ENCODE measurements at places on chromosomes 13 and 19.

DNA sequence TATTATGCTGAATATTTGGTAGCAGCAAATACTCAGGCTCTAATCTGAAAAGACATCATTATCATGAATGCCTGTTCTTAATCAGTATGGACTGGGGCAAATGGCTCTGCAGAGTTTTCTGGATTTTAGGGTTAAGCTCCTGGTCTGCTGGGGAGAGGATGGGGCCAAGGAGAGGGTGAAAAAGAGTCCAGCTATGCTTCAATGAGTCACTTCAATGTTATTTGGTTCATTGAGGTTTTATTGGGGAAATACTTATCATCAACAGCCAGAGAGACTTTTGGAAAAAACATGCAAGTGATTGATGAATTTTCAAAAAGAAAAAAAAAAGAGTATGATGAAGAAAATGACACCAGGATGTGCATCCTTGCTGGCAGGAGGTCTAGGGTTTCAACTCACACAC, 278.3 kb downstream of the UQCRFS1 start:
- no peak for DNase-seq

DNA sequence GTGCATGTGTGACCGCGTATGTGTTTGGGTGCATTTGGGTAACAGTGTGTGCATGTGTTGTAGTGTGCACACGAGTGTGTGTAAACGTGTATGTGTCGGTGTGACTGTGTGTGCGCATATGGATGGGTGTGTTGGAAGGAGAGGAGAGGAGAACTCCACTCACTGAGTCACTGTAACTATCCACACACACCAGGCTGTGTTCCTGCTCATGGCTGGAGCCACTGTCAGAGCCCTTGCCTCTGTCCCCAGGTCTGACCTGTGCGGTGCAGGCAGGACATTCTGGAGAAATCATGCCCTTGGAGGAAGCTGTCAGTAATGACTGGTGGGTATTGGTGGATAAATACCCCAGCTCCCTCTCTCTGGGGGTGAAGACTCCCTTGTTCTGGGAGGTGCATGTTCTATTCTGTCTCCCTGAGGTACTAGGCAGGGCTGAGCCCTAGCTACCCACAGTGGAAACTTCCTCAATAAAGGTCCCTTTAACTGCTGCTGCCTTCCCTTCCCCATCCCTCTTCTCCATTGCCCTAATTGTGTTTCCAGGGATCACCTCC, 48.4 kb downstream of the CYP4F22 start:
- DNase-seq, result no peak

- no peak for DNase-seq
Observed at GRCh38 chr19:55546822-55547614, 1.7 kb upstream of the SBK3 start.

- no peak for DNase-seq
Observed at GRCh38 chr19:43337737-43338136, 15.7 kb upstream of the CD177 start.

DNA sequence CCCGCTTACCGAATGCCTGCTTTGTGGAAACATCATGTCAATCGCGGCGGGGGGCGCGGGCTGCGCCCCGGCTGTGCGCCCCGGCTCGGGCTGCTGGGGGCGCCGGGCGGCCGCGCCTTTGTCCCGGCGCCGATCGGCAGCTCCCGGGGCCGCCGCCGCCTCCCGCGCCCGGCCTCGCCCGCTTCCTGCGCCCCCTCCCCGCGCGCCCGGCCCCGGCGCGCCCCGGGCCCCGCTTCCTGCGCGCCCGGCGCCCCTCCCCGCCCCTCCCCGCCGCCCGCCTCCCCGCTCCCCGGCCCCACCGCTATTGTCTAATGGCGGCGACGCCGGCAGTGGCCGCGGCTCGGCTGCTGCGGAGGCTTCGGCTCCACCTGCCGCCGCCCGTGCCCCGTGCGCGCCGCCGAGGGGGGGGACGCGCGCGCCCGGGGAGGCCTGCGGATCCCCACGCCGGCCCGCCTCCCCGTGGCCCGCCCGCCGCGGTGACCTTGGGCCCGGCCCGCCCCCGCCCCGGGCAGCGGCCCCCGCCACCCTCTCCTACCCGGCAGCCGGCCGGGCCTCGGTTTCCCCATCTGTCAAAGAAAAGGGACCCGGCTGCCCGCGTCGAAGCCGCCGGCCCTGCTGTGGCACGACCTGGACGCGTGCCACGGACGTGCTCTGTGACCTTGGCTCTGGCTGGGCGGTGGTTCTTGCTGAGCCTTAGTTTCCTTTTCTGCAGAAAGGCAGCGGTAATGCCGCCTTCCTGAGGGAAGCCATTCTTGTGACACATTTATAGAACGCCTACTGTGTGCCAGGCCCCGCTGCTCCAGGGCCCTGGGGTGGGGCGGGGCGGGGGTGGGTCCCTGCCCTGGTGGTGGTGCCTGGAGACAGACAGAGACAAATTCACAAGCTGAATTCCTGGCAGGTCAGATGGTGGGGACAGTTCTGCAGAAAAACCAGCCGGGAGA, at the start of gene TLE5:
TLE5 (minus strand) TSS at position 331 of the 941 bp plus-strand sequence; CDS start at position 36, 295 bp downstream.
- peak; percentile 56 for DNase-seq

- no peak for DNase-seq
Observed at GRCh38 chr13:34862311-34862710, 79.8 kb upstream of the NBEA start.

DNA sequence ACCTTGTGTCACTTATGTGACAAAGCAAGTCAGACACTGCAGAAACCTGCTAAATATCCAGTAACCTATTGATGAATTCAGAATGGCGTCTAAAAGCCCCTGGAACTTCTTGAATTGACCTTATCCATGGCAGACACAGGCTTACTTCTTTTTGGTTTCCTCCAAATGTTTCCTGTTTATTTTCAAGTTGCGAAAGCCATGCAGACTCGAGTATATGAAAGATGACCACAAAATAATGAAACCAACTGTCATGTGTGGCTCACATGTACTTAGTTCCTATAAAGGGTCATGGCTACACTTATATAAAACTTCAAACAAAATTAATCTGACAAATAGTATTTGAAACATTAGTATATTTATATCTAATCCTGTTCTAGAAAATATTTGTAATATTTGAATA, 113.1 kb upstream of the FNDC3A start:
- DNase-seq, result no peak

- DNase-seq, result no peak
Observed at GRCh38 chr19:9498183-9498902, at the start of gene ZNF560. ZNF560 (minus strand) TSS chr19:9498616; CDS start chr19:9475313, 23,303 bp downstream.

GRCh38 chr13:109665781-109666249, 120.6 kb downstream of the IRS2 start:
- DNase-seq, result no peak

- DNase-seq, result no peak
Observed at GRCh38 chr19:16751701-16752100, 32.1 kb downstream of the NWD1 start.

DNA sequence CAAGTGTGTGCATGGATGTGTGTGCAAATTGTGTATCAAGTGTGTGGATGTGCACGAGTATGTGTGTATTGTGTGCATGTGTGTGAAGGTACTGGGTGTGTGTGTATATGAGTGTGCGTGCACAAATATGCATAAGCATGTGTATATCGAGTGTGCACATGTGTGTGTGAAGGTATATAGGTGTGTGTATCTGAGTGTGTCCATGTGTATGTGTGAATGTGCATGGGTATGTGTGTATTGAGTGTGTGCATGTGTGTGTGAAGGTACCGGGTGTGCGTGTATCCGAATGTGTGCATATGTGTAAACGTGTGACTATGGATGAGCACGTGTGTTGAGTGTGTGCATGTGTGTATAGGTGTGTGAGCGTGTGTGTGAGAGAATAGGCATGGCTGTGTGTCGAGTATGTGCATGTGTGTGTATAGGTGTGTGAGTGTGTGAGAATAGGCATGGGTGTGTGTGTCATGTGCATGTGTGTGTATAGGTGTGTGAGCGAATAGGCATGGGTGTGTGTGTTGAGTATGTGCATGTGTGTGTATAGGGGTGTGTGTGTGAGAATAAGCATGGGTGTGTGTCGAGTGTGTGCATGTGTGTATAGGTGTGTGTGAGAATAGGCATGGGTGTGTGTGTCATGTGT, 12.8 kb downstream of the EVI5L start:
- DNase-seq, result no peak

DNA sequence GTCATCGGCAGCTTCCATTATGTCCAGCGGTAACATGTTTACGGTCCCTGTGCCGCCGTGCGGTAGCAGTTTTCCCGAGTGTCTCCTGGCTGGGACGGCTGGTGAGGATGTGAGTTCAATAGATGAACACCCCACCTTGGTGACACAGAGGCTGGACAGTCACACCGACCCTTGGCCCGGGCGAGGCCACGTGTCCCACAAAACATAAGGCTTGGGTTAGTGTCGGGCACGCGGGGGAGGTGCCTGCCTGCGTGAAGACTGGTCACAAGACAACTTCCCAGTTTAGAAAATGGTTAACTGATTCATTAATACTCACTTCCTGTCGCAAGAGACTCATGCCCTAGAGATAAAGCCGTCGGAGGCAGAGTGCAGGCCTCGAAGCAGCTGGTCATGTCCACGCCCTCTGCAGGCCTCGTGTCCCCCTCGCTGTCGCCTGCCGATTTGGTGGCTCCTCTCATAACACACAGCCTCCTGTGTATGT, 17.2 kb downstream of the RASA3 start:
- no peak for DNase-seq

- no peak for DNase-seq
Observed at GRCh38 chr13:97757807-97758206, 195.7 kb upstream of the IPO5 start.

- no peak for DNase-seq
Observed at GRCh38 chr13:110397436-110398115, 90.5 kb downstream of the COL4A2 start.

DNA sequence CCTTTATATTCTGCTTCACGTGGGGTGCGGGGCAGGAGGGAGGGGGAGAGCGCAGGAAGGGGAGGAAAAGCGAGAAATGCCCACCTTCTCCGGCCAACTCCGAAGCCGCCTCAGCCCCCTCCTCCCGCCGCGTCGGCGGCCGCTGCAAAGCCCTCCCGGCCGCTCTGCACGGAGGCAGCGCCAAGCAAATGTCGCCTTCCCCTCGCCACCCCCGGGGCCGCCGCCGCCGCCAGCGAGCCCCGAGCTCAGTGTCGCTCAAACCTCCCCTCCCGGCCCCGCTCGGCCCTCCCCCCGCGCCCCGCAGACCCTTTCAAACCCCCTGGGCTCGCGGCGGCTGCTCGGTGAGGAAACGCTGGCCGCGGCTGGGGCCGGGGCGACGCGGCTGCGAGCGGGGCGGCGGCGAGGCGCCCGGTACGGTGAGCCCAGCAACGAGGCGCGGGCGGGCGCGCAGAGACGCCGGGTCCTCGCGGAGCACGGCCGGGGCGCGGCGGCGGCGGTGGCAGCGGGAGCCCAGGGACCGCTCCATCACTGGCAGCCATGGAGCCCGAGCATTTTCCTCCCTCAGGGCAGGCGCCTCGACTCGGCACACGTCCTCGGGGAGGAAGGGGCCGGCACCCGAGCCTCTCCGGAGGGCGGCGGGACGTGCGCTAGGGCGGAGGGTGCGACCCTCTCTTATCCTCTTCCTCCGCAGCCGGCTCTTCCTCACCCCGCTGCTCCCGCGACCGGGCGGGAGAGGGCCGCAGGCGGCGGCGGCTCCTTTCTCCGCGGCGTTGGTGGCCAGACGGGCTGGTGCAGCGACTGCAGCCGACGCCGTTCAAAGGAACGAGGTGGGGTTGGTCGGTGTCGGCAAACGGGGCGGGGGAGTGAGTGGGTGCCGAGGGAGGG, 463 bp upstream of the TSC22D1 start:
- DNase-seq, result peak; percentile 6

DNA sequence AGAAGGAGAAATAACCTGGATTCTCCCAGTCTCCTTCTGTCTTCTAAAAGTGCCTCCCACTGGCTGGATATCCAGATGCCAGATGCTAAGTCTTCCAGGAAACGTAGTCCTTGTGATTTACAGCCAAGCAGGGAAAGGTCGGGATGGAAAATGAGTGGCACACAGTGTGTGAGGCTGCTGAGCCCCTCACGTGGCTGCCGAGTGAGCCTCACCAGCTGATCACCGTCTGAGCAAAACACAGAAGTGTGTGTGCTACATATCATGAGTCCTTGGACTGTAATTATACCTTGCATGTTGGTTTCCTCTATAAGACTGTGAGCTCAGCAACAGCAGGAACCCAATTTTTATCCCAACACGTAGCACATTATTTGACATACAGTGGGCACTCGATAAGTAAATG, 15.1 kb downstream of the LHFPL6 start:
- DNase-seq, result no peak

GRCh38 chr13:110005563-110005962, 219.2 kb upstream of the IRS2 start:
- DNase-seq, result no peak

DNA sequence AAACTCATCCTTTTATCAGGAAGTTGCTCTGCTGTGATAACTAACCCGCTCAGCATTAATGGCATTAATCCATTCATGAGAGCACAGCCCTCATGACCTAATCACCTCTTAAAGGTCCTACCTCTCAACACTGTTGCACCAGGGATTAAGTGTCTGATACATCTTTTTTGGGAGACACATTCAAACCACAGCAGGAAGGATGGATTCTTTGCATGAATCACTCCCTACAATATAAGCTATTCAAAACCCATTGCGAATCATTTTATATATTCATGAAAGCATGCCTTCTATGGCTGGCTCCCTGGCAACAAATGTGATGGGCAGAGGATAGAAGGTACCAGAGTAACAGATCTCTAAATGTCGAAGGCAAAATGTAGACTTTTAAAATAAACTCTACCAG, 27.6 kb downstream of the ARL11 start:
- no peak for DNase-seq

- DNase-seq, result no peak
Observed at GRCh38 chr13:24307211-24308067, 1.9 kb upstream of the C1QTNF9 start.

DNA sequence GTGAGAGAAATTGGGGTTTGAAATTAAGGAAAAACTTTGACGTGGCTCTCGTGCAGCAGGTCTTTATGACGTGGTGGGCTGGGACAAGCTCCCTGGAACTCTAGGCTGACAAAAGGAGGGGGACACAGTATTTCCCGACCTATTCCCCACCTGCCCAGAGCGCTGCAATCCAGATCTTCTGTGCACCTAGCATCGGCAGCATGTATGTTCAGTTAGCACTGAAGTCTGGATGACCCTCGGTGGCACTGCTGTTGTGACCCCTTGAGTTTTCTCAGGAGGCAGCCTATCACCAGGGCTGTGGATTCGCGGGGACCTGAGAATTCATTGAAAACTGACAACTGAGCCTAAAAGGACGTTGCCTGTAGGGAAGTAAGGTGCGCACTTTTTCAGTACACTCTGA, 9.1 kb upstream of the ZNF536 start:
- no peak for DNase-seq

DNA sequence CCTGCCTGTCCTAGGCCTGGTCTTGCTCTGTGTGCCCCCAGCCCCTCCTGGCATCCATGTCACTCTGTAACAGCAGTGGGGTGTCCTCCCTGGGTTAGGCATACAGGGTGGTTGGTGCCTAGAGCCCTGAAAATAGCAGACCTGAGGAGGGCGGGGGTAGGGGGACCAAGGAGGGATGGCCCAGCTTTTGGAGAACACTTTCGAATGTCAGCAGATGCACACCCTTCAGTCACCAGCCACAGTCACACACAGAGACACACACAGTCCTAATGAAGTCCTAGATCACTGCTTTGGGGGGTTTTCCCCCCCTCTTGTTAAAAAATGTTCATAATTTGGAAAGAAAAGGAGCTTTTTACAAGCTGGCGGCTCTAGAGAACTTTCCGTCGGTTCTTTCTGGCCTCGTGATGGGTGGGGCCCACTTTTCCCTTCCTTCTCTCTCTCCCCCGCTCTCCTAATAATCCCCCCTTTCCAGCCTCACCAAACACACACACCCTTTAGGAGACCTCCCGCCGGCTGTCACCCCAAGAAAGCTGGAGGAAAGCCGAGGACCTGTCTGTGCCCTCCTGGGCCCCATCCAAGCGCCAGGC, 47.9 kb downstream of the LYL1 start:
- no peak for DNase-seq
